Activated T-cell treated with anti-CD3 and anti-CD28 coated beads, Interleukin-2, amount 50 U/mL, for 48 hours (primary cell): ENCODE measurements at places on chromosomes 3 and 15.

DNA sequence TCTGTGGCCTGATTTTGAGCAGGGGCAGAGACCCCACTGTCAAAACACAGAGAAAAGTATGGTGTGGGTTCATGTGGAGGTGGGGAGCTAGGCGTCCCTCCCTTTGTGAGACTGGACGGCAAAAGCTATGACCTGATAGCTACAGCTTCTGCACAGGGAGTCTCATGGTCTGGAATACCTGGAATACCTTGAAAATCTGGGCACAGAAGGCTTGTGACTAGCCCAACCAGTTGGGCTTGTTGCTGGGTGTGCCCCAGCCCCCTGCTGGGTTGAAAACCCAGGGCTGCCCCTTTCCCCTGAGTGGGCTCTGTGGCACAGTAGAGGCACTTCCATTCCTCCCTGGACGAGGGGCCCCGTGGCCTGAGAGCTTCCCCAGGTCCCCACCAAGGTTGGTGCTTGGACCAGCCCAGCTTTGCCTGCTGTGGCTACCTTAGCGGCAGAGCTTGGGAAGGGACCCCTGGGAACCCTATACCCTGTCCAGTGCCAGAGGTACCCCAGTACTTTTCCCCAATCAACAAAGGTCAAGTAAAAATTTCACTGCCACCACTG lies 37.3 kb downstream of the SLC2A2 start:
- no peak for DNase-seq

DNA sequence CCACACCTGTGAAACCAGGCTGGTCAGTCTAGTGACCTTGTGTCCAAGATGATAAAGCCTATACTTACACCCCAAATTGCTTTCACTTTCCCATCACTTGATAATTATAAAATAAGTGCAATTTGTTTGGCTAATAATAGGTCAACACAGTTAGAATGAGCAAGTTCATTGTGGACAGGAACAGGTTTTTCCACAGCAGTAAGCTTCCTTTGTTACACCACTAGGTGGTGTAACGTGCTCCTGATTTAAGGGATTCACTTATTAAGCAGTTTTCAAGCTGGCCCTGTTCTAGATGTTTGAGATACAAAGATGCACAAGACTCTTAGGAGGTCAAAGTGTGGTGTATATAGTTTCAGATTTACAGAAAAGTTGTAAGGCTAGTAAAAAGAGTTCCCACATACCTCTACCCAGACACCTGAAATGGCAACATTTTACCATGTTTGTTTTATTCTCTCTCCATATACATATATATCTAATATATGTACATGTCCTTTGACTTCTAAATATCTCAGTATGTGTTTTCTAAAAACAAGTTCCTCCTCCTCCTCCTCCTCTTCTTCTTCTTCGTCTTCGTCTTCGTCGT lies 6.8 kb upstream of the MFSD1 start:
- no peak for DNase-seq

DNA sequence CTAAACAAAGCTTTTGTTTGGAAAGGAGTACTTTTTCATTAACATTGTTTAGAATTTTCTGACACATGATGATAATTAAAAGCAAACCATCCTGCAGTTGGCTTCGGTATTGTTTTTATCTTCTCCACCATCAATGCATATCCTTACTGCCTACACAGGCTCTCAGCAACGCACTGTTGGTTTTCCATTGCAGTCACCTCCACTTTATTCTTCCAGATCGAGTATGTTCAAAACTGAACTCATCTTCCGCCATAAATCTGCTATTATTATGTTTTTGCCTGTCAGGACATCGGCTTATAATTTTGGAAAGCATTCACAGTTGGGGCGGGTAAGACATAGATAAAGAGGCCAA lies 589 bp upstream of the SENP5 start:
- DNase-seq = no peak

- DNase-seq = no peak
These were observed 130.9 kb downstream of the PGPEP1L start for GRCh38 chr15:98876451-98877369.

DNA sequence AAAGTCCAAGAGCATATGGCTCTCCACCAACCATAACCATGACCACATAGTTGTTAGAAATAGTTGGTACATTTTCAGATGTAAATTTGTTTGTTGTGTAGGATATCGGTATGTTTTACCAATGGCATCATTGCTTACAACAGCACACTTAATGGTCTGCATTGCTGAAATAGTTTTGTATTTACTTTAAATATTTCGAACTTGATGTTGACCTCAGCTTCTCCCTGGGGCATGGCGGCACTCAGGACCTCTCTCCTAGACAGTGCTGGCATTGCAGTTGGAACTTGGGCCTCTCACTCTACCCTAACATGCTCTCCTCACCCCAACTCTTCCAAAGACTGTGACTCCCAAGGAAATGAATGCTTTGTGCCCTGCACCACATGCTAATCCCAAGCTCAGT lies 5.0 kb downstream of the SLC22A13 start:
- no peak for DNase-seq

GRCh38 chr3:19945534-19945933 lies 1.4 kb upstream of the RAB5A start:
- no peak for DNase-seq

DNA sequence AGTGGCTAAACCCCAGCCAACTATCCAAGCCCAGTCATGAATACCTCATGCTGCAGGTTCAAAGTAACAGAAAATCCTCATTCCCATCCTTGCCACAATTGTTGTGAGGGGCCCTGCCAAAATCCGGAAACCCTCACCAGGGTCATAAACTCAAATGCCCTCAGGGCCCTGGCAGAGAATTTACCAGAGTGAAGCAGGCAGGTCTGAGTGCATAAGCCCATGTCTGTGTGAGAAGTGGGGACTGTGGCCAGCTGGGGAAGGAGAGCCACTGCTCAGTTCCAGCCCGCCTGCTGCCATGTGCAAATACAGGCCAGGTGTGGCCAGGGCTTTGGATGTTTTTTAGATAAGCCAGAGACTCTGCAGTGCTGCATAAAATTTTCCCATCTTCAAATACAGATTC lies 7.0 kb downstream of the CEP152 start:
- DNase-seq = no peak

- DNase-seq = no peak
These were observed 167.2 kb upstream of the TSC22D2 start for GRCh38 chr3:150240891-150241290.

DNA sequence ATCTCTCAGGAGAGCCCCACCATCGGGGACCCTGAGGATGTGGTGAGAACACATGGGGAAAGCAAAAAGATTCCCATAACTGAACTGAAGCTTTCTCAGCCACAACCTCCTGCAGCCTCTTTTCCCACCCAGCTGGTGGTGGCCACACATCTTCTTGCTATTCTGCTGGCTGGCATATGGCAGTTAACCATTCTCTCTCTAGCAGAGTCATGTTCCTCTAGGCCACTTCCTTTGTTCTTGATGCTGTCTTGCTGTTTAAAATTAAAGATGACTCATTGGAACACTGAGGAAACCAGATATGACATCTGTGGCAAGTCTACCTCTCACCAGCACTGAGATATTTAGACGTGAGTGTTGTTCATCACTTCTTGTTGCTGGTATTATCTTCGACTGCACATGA lies 180.3 kb upstream of the ROBO2 start:
- no peak for DNase-seq

DNA sequence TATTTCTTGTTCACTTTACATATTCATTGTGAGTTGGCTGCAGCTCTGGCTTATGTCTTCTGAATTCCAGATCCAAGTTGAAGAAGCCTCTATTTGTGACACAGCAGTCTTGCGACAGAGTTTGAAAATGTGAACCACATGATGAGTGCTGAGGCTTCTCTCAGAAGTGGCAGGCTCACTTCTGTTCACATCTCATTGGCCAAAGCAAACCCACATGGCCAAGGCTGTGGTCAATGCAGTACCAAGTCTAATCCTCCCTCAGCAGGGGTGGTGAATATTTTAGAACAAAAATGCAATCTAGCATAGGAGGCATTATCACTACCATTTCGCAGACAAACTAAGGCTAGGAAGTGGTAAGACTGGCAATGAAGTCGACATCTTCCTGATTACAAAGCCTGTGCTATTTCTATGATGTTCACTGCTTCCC lies 45.2 kb downstream of the CDCP1 start:
- no peak for DNase-seq

GRCh38 chr15:40807888-40808461 lies 702 bp upstream of the DNAJC17 start:
- no peak for DNase-seq

DNA sequence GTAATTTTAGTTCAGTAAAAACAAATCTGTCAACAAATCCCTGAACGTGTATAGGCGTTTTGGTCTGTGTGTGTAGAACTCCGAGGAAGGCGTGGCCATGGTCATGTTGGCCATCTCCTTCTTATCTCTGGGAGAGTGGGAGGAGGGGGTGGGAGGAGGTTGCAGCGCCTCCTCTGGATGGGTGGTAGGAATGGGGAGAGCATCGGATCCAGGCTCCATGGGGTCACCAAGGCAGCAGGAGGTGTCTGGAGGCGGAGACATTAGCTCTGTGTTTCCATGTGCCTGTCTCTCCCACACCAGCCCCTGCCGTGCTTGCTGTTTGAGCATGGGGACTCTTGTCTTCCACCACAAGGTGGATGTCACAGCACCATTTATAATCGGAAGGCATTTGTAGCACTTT lies 34.5 kb upstream of the TRPM1 start:
- no peak for DNase-seq

DNA sequence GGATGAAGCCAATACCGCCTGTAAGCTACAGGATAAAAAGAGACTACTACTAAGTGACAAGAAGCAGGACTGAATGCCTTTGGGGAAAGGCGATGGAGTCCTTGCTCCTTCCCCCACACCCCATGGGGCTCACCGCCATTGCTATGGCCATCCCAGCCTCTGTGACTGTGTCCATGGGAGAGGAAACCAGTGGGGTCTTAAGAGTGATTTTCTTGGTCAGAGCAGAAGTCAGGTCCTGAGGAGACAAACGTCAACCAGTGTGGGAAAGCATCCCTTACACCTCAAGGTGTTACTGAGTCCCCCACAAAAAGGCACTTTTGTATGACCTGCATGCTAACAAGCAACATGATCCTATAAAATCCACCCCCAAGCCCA lies 913 bp downstream of the IMPDH2 start:
- DNase-seq = no peak

DNA sequence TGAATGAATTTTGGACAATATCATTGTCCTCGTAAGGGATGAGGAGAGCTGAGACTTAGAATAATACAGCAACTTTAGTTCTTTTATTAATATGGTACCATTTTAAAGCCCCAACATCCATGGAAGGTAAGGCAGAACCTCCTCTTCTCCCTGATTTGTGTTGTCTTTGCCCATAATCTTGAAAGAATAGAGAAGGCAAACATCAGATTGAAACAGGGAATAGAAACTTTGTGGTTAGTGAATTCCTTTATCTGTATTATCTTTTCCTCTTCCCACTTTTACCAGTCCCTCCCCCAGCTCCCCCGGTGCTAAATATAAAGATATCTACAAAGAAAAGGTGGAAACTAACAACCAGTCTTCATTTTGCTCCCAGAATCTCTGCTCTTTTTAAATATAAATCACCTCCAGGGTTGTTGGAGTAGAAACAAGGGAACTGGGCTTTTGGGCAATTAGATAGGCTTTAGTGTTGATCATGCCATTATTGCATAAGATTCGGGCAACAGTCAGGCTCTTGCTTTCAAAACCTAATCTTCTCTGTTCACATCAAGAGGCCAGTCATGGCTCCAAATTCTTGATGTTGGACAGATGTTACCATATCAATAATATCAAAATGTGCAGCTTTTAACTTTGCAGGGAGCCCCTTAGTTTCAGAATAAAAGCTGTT lies 32.5 kb downstream of the ITPR1 start:
- no peak for DNase-seq

GRCh38 chr3:20236603-20237002 lies 50.6 kb upstream of the SGO1 start:
- no peak for DNase-seq

- no peak for DNase-seq
These were observed 184.0 kb downstream of the KCNAB1 start for GRCh38 chr3:156304406-156304805.

- DNase-seq = no peak
These were observed 11.1 kb upstream of the ARID3B start for GRCh38 chr15:74529921-74530320.

- no peak for DNase-seq
These were observed 2.1 kb downstream of the PBRM1 start for GRCh38 chr3:52683611-52684010.

DNA sequence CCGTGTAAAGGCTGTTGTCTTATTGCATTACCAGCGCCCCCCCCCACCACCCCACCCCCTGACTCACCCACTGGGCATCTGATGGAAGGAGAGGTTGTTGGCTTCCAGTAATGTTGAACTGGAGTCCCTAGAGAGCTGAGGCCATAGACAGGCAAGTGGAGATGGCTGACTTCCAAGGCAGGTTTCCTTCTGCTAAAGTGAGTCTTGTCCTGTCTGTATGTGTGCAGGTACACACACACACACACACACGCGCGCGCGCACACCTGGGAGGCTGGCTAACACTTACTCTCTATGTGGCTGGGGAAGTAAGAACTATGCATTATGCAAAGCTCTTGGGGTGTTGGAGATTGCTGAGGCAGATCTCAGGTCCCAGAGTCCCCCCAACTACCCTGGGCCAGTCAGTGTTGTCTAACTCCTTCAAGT lies 1.6 kb upstream of the KY start:
- DNase-seq = no peak

DNA sequence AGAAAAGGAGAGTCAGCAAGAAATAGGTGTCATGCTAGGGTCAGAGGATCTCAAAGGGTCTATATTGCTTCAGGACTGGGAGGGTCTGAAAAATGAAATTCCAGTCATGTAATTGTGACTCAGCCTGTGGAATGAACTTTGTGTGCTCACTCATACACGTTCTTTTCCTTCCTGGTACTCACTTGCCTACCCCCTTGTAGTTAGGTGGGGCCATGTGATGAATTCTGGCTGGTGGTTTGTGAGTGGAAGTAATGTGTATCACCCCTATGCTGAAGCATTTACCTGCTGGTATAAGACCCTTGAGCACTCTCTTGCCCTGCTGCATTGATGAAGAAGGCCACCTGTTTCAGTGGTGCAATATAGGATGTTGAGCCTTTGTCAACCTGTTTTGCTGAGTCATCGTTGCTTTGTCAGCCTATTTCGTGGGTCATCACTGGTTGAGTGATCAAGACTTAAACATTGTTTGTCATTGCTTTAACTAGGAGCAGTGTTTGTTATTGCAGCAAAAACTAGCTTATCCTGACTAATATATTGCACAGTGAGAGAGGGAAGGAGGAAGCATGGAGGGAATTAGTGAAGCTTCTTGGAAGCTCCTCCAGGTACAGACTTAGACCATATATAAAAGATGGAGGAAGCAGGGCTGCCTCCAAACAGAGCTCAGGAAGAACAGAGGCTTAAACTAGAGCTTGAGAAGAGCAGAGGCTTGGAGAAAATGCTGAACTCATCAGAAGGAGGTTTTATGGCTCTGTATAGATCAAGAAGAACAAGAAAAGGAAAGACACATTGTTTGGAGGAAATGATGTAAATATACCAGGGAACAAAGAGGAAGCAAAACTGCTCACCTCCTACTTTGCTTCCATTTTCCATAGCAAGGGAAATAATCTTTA lies 28.9 kb downstream of the TLNRD1 start:
- DNase-seq = no peak
